Osteoblast (primary cell): ENCODE measurements at places on chromosomes 16 and 17. TPM values are rescaled to one million over a fixed set of nuclear protein-coding genes. Genes with fewer than 3 reads are reported as not detected.

- peaks cover 4% of the 10 kb centered on the region for H3K27me3 ChIP-seq
- H3K4me1 ChIP-seq, result no peaks in the 10 kb centered on the region
- H3K27ac ChIP-seq, result no peak overlapping the region
- H3K36me3 ChIP-seq, result no peaks in the 10 kb centered on the region
- DNase-seq, result peak; percentile 82
- H3K4me3 ChIP-seq, result no peak overlapping the region
These were observed 59.8 kb upstream of the RBFOX3 start for GRCh38 chr17:79670537-79671084.

GRCh38 chr17:11899537-11899942 is 97.7 kb downstream of the ZNF18 start:
- no peak for DNase-seq
- no peak overlapping the region for H3K4me3 ChIP-seq
- H3K27ac ChIP-seq, result no peak overlapping the region
- no peaks in the 10 kb centered on the region for H3K4me1 ChIP-seq
- H3K27me3 ChIP-seq, result no peaks in the 10 kb centered on the region

DNA sequence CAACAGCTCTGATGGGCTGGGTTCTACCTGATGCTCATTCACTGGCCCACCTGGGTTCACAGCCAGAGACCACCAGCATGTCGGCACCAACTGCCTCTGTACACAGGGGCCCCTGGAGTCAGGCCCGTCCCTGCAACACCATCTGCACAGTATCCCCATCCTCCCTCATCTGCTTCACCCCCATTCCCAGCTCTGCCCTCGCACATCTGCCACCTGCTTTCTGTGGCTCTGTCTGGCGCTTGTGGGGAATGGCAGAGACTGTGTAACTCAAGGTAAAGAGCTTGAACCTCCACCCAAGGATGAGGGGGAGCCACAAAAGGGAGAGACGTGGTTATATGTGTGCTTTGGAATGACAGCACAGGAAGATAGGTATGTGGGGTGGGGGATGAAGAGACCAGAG is 27.2 kb downstream of the SMPD3 start:
- peaks cover 19% of the 10 kb centered on the region for H3K27me3 ChIP-seq
- no peak overlapping the region for H3K4me3 ChIP-seq
- H3K36me3 ChIP-seq, result no peaks in the 10 kb centered on the region
- no peak for DNase-seq

- peak; percentile 19 for DNase-seq
- H3K4me3 ChIP-seq, result no peak within 1 kb of the TSS
- no peaks in the 10 kb centered on the region for H3K27me3 ChIP-seq
- H3K4me1 ChIP-seq, result peaks cover 10% of the 10 kb centered on the region
- no peaks in the 10 kb centered on the region for H3K36me3 ChIP-seq
These were observed at the start of gene SEPTIN1 for GRCh38 chr16:30382111-30382881. TSS of gene SEPTIN1 (minus strand) at chr16:30382561. CDS start at chr16:30382542, 19 bp downstream.

GRCh38 chr17:57874434-57875289 is 24.8 kb upstream of the MRPS23 start:
- no peaks in the 10 kb centered on the region for H3K27me3 ChIP-seq
- peaks cover 36% of the 10 kb centered on the region for H3K36me3 ChIP-seq
- H3K4me3 ChIP-seq, result peak overlapping the region; percentile 54

- no peaks in the 10 kb centered on the region for H3K4me1 ChIP-seq
- no peak overlapping the region for H3K27ac ChIP-seq
- no peak for DNase-seq
- no peaks in the 10 kb centered on the region for H3K27me3 ChIP-seq
These were observed 10.9 kb upstream of the ITGA2B start for GRCh38 chr17:44400226-44400847.

- H3K27me3 ChIP-seq, result no peaks in the 10 kb centered on the region
- H3K36me3 ChIP-seq, result peaks cover 21% of the 10 kb centered on the region
- H3K4me3 ChIP-seq, result no peak overlapping the region
- DNase-seq, result peak; percentile 36
These were observed 19.8 kb downstream of the FAM234A start for GRCh38 chr16:254461-254860.

- no peaks in the 10 kb centered on the region for H3K27me3 ChIP-seq
- peaks cover 72% of the 10 kb centered on the region for H3K36me3 ChIP-seq
- H3K4me1 ChIP-seq, result peaks cover 6% of the 10 kb centered on the region
- H3K4me3 ChIP-seq, result no peak overlapping the region
These were observed 70.2 kb downstream of the ZZEF1 start for GRCh38 chr17:4072487-4073157.

DNA sequence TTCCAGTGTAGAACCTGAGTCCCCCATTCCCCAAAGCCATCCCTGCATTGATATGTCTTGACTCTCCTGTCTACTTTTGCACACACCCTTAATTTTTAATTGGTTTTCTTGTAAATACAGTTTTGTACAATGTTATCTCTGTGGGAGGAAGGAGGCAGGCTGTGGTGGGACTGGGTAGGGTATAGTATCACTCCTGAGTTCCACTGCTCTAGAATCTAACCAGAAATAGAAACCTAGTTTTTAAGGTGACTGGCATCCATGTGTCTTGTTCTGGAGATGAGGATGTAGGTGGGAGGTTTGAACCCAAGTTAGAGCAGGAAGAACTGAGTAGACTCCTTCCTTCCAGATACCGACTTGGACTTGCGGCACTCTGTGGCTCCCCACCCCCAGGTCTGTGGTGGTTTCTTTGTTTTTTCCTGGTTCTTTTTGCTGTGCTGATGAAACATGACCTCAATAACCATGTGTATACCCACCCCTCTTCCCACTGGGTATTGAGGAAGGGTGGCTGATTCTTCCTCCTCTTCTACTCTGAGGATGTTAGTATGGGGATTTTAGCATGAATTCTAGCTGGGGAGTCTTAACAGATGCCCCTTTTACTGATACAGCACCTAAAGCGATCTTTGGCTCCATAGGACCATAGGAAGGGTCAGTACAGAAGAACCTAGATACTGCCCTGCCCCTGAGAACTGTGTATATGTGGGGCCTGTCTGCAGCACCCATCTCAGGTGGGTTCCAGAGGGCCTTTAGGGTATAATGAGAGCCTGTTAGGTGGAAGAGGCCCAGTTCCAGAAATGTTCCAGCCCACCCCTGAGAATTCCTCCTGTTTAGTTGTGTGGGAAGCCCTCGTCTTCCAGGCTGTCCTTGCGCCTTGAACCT is 48.7 kb downstream of the SF3B3 start:
- H3K27me3 ChIP-seq, result no peaks in the 10 kb centered on the region
- peak overlapping the region; percentile 72 for H3K27ac ChIP-seq
- H3K36me3 ChIP-seq, result peaks cover 72% of the 10 kb centered on the region
- peak; percentile 61 for DNase-seq

DNA sequence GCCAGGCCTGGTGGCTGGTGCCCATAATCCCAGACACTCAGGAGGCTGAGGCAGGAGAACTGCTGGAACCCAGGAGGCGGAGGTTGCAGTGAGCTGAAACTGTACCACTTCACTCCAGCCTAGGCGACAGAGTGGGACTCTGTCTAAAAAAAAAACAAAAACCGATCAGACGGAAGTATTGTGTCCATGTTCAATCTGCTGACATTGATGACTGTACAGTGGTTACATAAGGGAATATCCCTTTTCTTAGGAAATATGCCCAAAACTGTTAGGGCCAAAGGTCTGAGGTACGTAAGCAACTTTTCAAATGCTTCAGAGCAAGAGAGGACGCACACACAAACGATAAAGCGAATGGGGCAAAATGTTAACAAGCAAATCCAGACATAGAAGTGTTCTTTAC is 69.8 kb upstream of the DNAH17 start:
- H3K4me3 ChIP-seq, result no peak overlapping the region
- H3K27ac ChIP-seq, result no peak overlapping the region
- peaks cover 8% of the 10 kb centered on the region for H3K4me1 ChIP-seq
- H3K36me3 ChIP-seq, result no peaks in the 10 kb centered on the region

GRCh38 chr16:50642349-50642748 is 38.8 kb downstream of the SNX20 start:
- H3K27me3 ChIP-seq, result peaks cover 3% of the 10 kb centered on the region
- DNase-seq, result no peak
- H3K27ac ChIP-seq, result no peak overlapping the region
- H3K4me1 ChIP-seq, result no peaks in the 10 kb centered on the region

GRCh38 chr17:82874011-82874835 is 34.4 kb upstream of the ZNF750 start:
- no peak overlapping the region for H3K4me3 ChIP-seq
- H3K4me1 ChIP-seq, result peaks cover 9% of the 10 kb centered on the region
- DNase-seq, result no peak
- H3K36me3 ChIP-seq, result peaks cover 11% of the 10 kb centered on the region

- no peak overlapping the region for H3K4me3 ChIP-seq
- H3K36me3 ChIP-seq, result no peaks in the 10 kb centered on the region
- no peaks in the 10 kb centered on the region for H3K4me1 ChIP-seq
- H3K27me3 ChIP-seq, result no peaks in the 10 kb centered on the region
- DNase-seq, result no peak
These were observed 2254.6 kb downstream of the TP53TG3F start for GRCh38 chr16:35713762-35714650.

GRCh38 chr16:1465567-1465915 is 9.3 kb downstream of the CLCN7 start:
- H3K27me3 ChIP-seq, result no peaks in the 10 kb centered on the region
- DNase-seq, result no peak
- no peak overlapping the region for H3K27ac ChIP-seq
- H3K36me3 ChIP-seq, result no peaks in the 10 kb centered on the region
- H3K4me3 ChIP-seq, result no peak overlapping the region

DNA sequence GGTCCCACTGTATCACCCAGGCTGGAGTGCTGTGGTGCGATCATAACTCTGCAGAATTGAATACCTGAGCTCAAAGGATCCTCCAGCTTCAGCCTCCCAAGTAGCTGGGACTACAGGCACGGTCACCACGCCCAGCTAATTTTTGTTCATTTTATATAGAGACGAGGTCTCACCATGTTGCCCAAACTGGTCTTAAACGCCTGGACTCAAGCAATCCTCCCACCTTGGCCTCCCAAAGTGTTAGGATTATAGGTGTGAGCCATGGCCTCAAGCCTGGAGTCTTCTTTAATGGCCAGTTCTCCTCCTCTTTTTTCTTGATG is 484 bp downstream of the CD300LB start:
- H3K4me1 ChIP-seq, result no peaks in the 10 kb centered on the region
- no peaks in the 10 kb centered on the region for H3K27me3 ChIP-seq
- no peak for DNase-seq

GRCh38 chr16:4976611-4977145 is 18.5 kb downstream of the SEC14L5 start:
- no peak for DNase-seq
- no peak overlapping the region for H3K4me3 ChIP-seq
- H3K4me1 ChIP-seq, result no peaks in the 10 kb centered on the region

- H3K4me3 ChIP-seq, result no peak overlapping the region
- no peak for DNase-seq
- no peaks in the 10 kb centered on the region for H3K27me3 ChIP-seq
- H3K36me3 ChIP-seq, result peaks cover 37% of the 10 kb centered on the region
- peaks cover 30% of the 10 kb centered on the region for H3K4me1 ChIP-seq
- peak overlapping the region; percentile 84 for H3K27ac ChIP-seq
These were observed 13.8 kb upstream of the DUSP14 start for GRCh38 chr17:37475731-37476420.

DNA sequence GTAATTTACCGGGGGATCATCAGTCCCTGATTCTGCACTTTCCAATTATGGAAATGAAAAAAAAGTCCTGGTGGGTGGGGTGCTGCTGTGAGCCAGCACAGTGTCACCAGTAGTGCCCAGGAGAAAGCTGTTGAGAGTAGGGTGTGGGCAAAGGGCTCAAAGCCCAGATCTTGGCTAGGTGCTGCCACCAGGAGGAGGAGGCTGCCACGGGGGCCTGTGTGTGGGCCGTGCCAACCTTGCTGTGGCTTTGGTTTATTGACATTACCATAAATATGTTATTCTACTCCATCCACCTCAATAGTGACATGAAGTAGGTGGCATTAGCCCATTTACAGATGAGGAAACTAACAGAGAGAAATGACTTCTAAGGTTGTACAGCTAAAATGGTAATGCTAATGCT is 6.7 kb upstream of the PRPSAP2 start:
- DNase-seq, result no peak
- no peaks in the 10 kb centered on the region for H3K36me3 ChIP-seq
- no peak overlapping the region for H3K4me3 ChIP-seq
- no peak overlapping the region for H3K27ac ChIP-seq

- H3K27ac ChIP-seq, result no peak overlapping the region
- H3K36me3 ChIP-seq, result no peaks in the 10 kb centered on the region
- H3K4me3 ChIP-seq, result no peak overlapping the region
- H3K4me1 ChIP-seq, result no peaks in the 10 kb centered on the region
- DNase-seq, result no peak
- no peaks in the 10 kb centered on the region for H3K27me3 ChIP-seq
These were observed 83.5 kb downstream of the XYLT1 start for GRCh38 chr16:17387256-17387655.

GRCh38 chr17:65122836-65123756 is 14.1 kb upstream of the RGS9 start:
- peak overlapping the region; percentile 80 for H3K27ac ChIP-seq
- H3K27me3 ChIP-seq, result peaks cover 10% of the 10 kb centered on the region
- peak overlapping the region; percentile 78 for H3K4me3 ChIP-seq
- peak; percentile 94 for DNase-seq

GRCh38 chr16:85180047-85180826 is 68.0 kb upstream of the CIBAR2 start:
- H3K4me3 ChIP-seq, result no peak overlapping the region
- peaks cover under 1% of the 10 kb centered on the region for H3K4me1 ChIP-seq
- no peaks in the 10 kb centered on the region for H3K27me3 ChIP-seq
- peaks cover 16% of the 10 kb centered on the region for H3K36me3 ChIP-seq

GRCh38 chr16:159136-159849 is 6.5 kb upstream of the HBM start:
- H3K27me3 ChIP-seq, result peaks cover 30% of the 10 kb centered on the region
- DNase-seq, result peak; percentile 76
- no peak overlapping the region for H3K27ac ChIP-seq

- H3K27ac ChIP-seq, result peak overlapping the region; percentile 54
- DNase-seq, result no peak
- peaks cover 25% of the 10 kb centered on the region for H3K4me1 ChIP-seq
- no peaks in the 10 kb centered on the region for H3K36me3 ChIP-seq
- no peak overlapping the region for H3K4me3 ChIP-seq
These were observed 2.4 kb downstream of the EVI2A start for GRCh38 chr17:31318851-31319661.

GRCh38 chr17:33370401-33370800 is 77.3 kb upstream of the ASIC2 start:
- no peaks in the 10 kb centered on the region for H3K27me3 ChIP-seq
- no peaks in the 10 kb centered on the region for H3K36me3 ChIP-seq
- no peak for DNase-seq
- H3K4me3 ChIP-seq, result no peak overlapping the region
- H3K4me1 ChIP-seq, result no peaks in the 10 kb centered on the region

FOXL1 gene
- total RNA-seq, result 2.5 and 3.2 TPM in 2 replicates

KRTAP2-3 gene
- total RNA-seq, result 0.29 TPM in 1 of 2 replicates, not detected in the other

HSD17B1 gene
- total RNA-seq, result 1.1 and 1.5 TPM in 2 replicates

SLC47A1 gene
- 0.88 and 1.1 TPM in 2 replicates for total RNA-seq

CSHL1 gene
- total RNA-seq, result not detected in 2 replicates

SPHK1 gene
- total RNA-seq, result 112 and 142 TPM in 2 replicates

UTS2R gene
- not detected in 2 replicates for total RNA-seq

SYT17 gene
- total RNA-seq, result under 0.01 and 0.29 TPM in 2 replicates

NHLRC4 gene
- total RNA-seq, result 1.2 and 2.2 TPM in 2 replicates

SEPTIN1 gene
- 0.29 TPM in 1 of 2 replicates, not detected in the other for total RNA-seq

GLIS2 gene
- 5.0 and 5.4 TPM in 2 replicates for total RNA-seq

FAM83G gene
- 9.1 and 11.6 TPM in 2 replicates for total RNA-seq

NECAB2 gene
- total RNA-seq, result 0.29 and 0.72 TPM in 2 replicates

TERB1 gene
- 0.29 and 0.36 TPM in 2 replicates for total RNA-seq

SLC39A11 gene
- 20.9 and 27.1 TPM in 2 replicates for total RNA-seq

TMEM170A gene
- 11.6 and 13.6 TPM in 2 replicates for total RNA-seq

CMTM2 gene
- total RNA-seq, result not detected in 2 replicates

STAC2 gene
- under 0.01 TPM in 1 of 2 replicates, not detected in the other for total RNA-seq

PMP22 gene
- 151 and 163 TPM in 2 replicates for total RNA-seq

KRTAP17-1 gene
- not detected in 2 replicates for total RNA-seq

KRTAP9-8 gene
- total RNA-seq, result not detected in 2 replicates

SLC26A11 gene
- total RNA-seq, result 12.7 and 17.4 TPM in 2 replicates
